ENCODE measurements at places on chromosomes 1 and 21.

- DNase-seq: no peak
Measured at GRCh38 chr1:169586067-169586394, 250 bp downstream of the F5 start.

DNA sequence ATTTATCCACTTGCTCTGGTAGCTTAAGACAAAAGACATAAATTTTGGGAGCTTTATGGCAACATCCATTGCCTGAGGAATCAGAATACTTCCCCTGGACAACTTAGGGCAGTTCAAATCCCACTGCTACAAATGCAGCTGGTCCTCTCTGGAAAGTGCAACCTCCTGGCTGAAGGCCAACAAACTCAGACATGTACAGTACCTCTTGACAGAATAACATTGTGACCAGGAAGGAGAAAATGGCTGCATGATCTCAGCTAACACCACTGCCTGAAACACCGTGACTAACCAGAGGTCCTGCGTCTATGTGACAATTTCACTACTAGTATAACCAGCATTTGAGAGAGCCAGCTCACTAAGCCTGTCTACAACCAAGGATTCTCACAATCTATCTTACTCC, 218.9 kb downstream of the CRB1 start:
- peak; percentile 11 for DNase-seq

DNA sequence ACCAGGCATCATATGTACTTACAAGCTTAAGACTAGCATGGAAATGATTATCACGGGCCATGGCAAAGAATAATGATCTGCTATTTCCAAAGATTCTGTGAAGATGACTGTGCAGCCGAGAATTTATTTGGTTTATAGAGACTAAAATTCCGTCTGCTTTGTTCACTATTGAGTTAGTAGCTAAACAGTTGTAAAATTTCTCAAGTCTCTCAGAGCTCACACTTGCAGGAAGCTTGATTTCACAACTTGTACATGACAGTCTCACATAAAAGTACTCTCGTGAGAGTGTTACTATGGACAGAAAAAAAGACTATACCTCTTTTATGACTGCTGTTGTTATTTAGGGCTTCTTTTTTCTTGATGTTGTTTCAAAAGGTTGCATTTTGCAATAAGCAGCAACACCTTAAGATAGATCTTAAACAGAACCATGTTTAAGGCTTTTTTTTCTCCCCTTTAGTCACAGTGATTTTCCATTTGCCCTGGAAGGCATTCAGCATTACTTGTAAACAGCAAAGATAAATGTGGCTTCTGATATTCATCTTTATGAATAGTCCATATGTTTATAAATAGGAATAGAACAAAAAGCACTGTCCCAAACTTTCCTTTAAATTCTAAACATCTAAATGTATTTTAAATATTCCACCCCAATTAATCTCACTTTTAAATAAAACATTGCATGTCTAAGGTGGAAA, 24.8 kb downstream of the ST6GALNAC5 start:
- DNase-seq: no peak

DNA sequence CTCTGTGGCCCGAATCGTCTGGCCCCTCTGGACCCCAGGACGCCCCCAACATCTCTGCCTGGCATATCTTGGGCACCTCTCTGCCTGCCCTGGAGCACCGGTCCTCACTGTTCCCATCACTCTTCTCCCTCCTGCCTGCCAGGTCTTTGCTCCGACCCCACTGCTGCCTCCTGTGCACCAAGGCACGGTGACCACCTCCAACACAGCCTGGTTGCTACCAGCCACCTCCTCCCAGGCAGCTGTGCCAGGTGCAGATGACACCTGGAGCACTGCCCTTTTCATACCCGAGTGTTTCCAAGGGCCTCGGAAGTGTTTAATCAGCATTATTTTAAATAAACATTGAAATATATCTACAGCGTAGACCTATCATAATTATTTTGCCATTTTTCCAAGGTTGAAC, 31.3 kb downstream of the PKNOX1 start:
- no peak for DNase-seq

- DNase-seq: peak; percentile 62
Measured at GRCh38 chr21:33434770-33435360, 31.7 kb downstream of the IFNGR2 start.

GRCh38 chr1:188394677-188395076, 1565.9 kb downstream of the PLA2G4A start:
- DNase-seq: no peak

DNA sequence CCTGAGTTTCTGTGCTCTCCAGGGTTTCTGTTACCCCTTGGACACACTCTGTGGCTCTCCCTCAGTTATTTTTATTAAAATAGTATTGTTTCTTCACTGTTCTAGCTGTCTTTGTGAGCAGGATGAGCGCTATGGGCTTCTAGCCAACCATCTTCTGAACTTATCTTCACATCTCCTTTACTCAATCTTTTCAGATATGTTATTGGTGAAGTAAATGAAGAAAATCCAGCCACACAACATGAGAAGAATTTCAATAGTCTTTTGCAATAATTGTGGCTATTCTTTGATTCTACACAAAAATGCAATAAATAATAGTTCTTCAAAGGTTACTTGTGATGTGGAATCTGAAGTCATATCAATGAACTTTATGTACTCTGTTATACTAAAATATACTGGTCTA, 80.3 kb upstream of the CAMK1G start:
- no peak for DNase-seq
